ENCODE measurements at places on chromosomes 4 and X.

- DNase-seq: peak; percentile 35
Observed at GRCh38 chr4:77347351-77347966, 190.5 kb downstream of the CCNG2 start.

- no peak for DNase-seq
Observed at GRCh38 chr4:6902318-6903042, 7.1 kb upstream of the TBC1D14 start.

DNA sequence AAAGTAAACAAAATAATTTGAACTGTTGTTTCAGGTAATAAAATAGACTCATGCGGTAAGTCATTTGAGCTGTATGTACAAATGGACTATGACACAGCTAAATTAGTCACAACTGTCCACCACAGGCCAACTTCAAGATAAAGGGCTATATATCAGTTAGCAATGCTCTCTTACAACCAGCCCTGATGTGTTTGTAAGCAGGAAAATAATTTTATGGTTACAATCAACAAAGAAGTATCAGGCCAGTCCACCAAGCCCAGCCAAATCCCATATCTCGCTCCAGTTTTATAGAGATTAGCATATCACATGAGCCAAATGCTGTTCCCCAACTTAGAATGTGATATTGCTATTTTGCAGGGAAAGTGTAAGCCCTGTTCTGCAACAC, 511 bp upstream of the DUSP21 start:
- DNase-seq: no peak

DNA sequence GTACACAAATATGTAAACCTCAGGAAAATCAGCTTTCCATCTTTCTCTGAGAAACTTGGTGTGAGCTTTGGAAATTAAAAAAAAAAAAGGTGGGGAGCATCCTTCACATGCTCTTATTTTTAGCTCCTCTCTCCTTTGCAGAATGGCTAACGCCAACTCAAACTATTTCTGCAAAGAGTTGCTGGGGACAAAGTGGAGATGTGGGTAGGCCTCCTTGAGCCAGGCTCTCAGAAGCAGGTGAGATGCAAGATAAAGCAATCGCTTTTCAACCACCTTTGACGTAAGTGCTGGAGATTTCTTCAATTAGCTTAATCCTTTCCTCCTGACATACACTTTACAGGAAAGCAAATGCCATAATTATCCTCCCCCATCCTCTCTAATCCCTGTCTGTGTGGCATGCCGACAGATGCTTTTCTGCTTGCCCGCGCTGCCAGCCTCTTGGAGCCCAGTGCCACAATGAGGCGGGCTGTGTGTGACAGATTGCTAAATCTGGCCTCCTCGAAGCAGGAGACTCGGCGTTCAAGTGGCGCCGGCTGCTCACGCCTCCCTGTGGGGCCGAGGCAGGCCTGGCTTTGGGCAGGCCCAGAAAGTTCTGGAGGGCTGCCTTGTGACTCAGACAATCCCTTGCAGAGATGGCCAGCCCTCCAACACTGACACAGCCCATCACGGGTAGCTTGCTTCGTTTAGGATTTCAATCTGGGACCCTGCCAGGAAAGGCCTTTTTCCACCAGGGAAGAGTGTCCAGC, 64.9 kb upstream of the SOD3 start:
- no peak for DNase-seq

- DNase-seq: no peak
Observed at GRCh38 chr4:47415719-47416118, 47.8 kb downstream of the COMMD8 start.

- DNase-seq: no peak
Observed at GRCh38 chr4:97577004-97577403, 566.3 kb downstream of the STPG2 start.

GRCh38 chr4:120555058-120555457, 367.5 kb downstream of the PRDM5 start:
- no peak for DNase-seq

DNA sequence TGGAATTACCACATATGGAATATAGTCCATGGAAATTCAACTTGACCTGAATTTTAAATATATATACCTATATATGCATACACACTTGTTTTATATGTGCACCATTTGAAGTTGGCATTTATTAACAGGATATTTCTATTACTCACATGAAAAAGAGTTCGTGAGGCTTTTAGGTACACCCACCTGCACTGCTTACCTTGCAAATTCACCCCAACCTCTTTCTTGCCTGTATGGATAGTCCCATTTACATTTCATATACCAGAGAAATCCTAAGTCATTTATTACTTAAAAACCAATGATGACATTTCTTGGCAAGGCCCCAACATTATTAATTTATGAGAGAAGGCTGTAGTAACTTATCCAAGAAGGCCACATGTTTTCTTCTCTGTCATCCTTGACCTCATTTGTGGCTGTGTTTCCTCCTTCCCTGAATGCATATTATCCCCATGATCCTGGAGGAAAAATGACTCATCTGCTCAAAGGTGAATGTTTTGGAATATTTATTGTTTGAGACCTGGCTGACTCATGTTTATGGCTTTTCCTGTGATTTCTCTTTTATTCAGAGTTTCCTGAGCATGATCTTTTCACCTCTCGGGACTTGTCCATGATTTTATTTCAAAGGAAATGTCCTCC, 62.2 kb upstream of the FAM241A start:
- no peak for DNase-seq

GRCh38 chrX:34879346-34879745, 63.2 kb upstream of the FAM47B start:
- no peak for DNase-seq

DNA sequence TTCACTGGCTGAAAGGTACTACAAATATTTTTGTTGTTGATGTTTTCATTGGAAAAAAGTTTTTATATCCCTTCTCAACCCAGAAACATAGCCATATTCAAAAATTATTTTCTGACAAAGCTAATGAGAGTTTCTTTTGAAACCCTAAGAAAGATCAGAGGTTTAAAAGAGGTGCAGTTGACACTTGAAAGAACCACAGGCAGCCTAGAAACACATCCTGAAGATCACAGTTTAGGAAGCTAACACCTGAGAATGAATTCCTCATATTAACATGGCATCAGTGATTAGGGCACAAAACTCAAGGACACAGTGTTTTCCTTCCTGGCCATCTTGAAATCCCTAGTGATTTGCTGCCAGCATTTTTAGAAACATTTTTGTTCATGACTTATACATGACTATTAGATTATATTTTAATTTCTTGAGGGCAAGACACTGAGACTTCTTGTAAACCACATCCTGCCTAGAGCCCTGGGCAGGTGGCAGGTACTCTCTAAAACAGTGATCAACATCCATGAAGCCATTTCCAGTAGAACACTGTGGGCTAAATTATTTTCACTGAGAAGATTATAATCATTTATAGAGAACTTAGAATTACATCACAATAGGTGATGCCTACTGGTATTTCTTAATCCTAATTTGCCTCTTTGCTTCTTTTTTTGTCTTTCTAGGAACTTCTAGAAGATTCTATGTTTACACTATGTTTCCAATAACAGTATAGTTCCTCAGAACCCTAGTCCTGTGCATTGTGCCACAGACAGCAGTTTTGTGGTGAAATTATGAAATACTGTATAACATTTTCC, 80.0 kb downstream of the ARSJ start:
- peak; percentile 38 for DNase-seq

- DNase-seq: no peak
Observed at GRCh38 chr4:123876671-123877101, 480.1 kb downstream of the SPRY1 start.

DNA sequence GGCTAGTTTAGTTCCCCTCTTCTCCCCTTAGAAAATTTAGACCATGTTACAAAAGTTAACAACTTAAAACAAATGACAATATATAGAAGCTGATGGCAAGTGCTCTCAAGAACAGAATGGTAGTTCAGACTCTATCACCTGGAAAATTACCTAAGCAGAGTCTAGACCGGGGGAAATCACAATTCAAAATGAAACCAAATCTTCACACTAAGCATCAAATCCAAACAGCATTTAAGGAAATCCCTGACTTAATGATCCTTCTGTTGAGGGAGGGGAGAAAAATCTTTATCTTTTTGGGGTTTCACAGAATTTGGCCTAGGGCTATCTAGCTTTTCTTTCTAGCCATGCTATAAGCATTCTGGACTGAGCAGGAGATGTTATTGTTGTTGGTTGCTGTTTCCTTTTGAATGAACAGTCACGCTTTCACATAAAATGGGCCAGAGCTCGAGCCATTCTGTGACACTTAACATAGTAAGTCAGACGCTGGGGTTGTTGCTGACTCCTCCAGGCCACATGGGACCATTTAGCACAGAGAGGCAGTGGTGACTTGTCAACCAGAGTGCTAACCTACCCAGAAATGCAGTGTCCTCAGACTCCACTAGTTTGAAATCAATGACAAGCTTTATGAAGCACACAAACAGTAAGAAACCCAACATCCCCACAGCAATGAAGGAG, 16.0 kb upstream of the LSM6 start:
- DNase-seq: no peak

DNA sequence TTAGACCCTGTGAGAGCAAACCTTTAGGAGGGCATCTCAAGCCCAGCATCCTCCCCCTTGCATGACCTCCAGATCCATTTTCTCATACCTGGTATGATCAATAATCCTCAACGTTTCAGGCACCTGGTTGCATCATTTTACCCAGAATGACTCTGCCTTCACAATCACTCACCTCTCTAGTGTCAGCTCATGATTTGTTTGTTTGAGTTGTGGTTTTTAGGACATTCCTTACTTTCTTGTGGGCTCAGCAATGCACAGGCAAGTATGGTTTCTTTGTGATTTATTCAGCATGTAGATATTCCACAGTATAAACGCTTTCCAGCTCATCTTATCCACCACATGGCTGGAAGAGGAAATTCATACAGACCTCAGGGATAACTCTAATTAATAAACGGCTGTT, 93.6 kb upstream of the CPEB2 start:
- DNase-seq: no peak

GRCh38 chr4:153771046-153771445, 11.2 kb upstream of the RNF175 start:
- no peak for DNase-seq

GRCh38 chr4:141158219-141158618, 24.9 kb upstream of the RNF150 start:
- DNase-seq: peak; percentile 23

DNA sequence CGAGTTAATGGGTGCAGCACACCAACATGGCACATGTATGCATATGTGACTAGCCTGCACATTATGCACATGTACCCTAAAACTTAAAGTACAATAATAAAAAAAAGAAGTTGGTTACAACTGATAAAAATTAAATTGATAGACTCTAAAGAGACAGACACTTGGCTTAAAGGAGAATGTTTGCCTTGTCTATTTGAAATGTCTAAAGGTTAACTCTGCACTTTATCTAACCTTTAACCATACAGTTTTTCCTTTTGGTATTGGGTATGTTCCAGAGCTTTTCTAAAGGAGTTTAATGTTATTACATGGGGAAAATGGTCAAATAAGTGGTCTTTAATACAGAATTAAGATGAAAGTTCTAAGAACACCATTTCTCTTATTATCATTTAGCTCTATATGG, 145.1 kb upstream of the HCCS start:
- no peak for DNase-seq

- no peak for DNase-seq
Observed at GRCh38 chr4:157052429-157053040, 23.4 kb upstream of the GLRB start.

DNA sequence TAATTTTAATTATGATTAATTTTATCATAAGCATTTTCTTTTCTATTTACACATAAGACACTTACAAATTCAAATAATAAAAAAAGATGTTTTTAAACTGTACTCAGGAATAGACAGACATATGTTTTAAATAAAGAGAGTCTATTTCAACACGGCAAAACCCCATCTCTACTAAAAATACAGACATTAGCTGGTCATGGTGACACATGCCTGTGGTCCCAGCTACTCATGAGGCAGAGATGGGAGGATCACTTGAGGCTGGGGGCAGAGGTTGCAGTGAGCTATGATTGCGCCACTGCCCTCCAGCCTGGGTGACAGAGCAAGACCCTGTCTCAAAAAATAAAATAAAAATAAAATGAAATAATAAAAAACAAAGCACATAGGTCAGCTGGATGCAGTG, 14.8 kb downstream of the FAM9B start:
- no peak for DNase-seq

DNA sequence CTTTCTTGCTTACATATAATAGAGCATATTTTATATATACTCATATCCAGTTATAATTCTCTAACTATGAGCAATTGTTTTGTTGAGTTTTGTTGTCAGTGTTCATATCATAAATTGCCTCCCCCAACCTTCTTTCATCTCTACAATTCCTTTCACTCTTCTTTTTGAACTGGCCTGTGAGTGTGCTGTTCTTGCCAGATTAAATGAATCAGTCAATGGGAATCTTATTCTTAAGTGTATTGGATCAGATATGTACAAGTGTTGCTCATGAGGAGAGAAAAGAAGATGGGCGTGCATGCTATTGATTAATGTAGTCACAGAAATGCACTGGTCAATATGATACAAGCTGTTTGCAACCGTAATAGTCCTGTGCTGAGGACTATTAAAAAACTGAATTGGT, 728.1 kb upstream of the MAGEB2 start:
- DNase-seq: no peak

GRCh38 chr4:84495118-84495793, 3.8 kb downstream of the NKX6-1 start:
- DNase-seq: no peak

DNA sequence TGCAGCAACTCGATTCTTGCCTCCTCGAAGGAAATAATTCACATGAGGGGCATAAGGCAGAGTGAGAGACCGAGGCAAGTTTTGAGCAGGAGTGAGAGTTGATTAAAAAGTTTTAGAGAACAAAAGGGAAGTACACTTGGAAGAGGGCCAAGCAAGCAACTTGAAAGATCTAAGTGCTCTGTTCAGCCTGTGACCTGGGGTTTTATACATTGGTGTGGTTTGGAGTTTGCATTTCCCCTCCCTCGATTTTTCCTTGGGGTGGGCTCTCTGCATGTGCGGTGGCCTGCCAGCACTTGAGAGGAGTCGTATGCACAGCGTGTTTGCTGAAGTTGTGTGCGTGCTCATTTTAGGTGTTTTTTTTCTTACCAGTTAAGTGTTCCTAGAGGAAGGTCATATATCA, 356.4 kb downstream of the KLHL4 start:
- DNase-seq: no peak

- no peak for DNase-seq
Observed at GRCh38 chr4:19021617-19022016, 1000.1 kb upstream of the LCORL start.

GRCh38 chrX:155993421-155993820, 4.1 kb upstream of the IL9R start:
- no peak for DNase-seq

DNA sequence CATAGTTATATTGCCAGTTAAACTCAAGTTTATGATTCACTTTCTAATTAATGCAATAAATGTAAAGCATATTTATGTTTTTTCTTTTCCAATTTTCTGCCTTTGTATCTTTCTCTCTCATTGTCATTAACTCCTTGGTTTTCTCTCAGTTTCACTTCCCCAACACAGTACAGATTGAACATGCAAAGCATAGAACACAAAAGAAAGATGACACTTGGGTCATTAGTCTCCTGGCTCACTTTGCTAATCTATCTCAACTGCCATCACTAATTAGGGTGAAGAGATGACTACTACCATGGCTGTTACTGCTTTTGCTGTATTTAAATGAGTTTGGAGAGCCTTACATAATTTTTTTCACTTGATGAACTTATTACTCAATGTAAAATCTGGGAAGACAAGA, 12.3 kb upstream of the NAA11 start:
- no peak for DNase-seq

- DNase-seq: no peak
Observed at GRCh38 chr4:67684839-67685531, 16.0 kb downstream of the UBA6 start.

GRCh38 chr4:137707626-137708025, 175.3 kb upstream of the PCDH18 start:
- no peak for DNase-seq

All from Jurkat, Clone E6-1 (cell line).